ENCODE measurements at places on chromosomes 5 and 9.

GRCh38 chr9:128556276-128556675 is 3.9 kb downstream of the SPTAN1 start:
- no peak for DNase-seq

DNA sequence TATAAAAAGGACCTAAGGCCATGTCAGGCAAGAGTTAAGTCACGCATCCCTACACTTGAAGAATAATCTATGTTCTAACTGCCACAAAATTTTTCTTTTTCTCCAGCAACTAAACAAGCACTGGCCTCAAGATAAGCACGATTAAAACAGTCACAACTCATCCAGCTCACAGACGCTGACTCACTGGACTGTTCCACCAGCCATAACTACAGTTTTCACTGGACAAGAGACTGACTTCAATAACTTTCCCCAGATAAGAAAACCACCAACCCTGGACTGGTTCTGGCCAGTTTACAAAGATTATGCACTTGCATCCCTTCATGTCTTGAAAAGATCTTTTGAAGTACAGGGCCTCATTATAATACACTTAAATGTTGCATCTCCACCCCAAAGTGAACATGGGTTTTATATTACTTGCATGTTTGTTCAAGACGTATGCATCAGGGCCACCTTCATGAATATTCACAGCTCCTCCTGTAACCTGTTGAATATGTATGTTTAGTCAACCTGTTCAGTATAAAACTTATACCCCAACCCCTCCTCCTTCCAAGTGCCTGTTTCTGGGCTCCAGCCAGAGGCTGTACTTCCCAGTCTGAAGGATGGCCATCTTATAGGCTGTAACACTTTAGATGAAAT is 129.3 kb upstream of the EPB41L4A start:
- DNase-seq: no peak

DNA sequence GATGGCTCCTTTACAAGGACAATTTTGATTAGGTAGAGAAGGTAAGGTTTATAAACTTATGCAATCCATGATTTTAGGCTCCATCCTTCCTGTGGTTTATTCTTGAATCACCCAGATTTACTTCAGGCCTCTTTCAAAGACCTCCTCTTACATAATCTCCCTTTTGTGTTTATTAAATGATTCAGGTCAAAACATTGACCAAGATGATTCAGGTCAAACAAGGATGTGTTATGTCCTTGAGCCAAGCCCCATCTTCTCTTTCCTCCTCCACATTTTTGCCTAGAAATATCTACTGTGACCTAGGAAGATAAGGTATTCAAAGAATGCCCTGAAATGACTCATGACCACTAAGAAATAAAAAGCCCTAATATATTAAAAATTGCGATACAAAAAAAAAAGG is 31.8 kb upstream of the TLR4 start:
- no peak for DNase-seq

- no peak for DNase-seq
Measured at GRCh38 chr9:124293718-124294506, 36.2 kb downstream of the NEK6 start.

DNA sequence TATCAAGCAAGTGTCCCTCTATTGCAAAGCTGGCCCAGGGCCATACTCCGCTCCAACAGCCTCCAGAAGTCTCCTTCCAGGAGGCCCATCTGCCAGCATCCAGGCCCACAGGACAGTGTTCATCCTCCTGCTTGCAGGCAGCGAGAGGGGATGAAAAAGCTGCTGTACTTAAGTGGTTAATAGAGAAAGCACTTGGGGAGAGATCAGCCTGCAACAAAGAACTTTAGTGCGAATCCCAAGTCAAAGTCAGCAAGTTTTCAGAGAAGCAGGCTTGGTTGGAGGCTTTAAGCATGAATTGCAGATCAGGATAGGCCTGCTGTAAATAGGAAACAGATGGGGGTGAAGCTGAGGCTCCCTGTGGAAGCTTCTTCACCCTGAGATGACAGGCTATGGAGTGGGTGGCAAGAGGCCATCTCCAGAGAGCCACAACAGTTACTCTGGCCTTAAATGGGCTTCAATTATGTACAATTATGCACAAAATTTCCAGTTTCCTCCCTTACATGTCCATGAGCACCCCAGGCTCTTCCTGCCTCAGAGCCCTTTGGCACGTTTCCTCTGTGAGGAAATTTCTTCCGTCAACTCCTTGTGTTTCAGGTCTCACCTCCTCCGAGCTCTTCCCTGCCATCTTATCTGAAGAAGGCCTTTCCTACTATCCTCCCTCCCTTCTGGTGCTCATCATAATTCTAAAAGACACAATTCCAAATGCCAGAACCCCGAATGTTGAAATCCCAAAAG is 98.0 kb upstream of the NR3C1 start:
- no peak for DNase-seq

GRCh38 chr5:150320044-150320613 is 17.4 kb upstream of the ARSI start:
- DNase-seq: no peak

GRCh38 chr5:72246954-72247442 is 73.0 kb downstream of the MRPS27 start:
- no peak for DNase-seq

DNA sequence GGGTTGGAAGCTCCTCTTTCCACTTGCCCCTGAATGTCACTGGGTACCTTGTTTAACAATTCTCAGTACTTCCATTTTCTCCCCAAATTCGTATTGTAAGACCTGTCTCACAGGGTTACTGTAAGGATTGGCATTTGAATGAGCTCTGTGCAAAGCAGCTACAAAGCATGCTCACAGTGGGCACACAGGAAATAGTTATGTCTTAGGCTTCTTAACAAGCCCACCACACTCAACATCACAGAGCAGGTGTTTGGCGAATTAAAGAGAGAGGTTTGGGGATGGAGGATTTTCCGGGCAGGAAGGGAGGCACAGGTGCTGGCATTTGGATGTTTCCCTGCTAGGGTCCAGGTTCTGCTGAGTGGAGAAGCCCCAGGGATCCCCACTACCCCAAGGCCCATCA is 17.0 kb upstream of the LHFPL2 start:
- no peak for DNase-seq

GRCh38 chr9:6855860-6856259 is 98.1 kb downstream of the KDM4C start:
- no peak for DNase-seq

All from T-helper 2 cell (primary cell).